T-helper 9 cell (primary cell): ENCODE measurements at places on chromosomes 11 and 22.

DNA sequence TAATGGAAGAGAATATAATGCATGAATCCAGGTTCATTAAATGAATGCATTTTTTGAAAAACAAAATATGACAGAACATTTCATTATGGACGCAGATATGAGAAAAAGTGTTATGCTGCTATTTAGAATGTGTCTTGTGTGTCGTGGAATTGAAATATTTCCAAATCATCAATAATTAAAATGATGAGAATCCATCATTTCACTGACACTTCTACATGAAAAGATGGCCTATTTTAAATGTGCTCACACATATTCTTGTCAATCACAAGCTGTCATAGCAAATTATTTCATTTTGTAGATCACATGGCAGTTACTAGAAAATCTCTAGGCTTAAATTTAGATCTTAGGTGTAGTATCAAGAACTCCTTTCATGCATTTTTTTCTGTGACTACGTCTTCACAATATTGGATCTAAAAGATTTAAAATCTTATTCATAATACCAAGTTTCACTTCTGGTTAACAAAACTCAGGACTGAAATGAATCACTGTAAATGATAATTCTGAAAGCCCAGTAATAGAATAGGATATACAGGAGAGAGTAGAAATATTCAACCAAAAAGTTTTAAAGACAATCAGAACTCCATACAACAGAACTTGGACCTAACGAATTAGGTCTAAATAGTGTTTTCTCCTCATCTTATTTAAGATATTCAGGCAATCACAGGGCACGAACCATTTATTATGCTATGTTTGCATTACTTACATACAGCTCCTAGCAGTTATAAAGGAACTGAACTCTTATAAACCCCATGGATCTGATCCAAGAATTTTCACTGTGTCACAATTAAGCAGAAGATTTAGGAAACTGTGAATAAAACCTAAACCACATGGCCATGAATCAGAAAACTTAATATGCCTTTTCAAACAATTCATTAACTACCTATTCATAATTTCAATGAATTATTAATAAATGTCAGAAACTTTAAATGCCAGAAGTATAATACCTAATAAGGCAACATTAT is 67.7 kb downstream of the DCDC1 start:
- no peak for DNase-seq

GRCh38 chr11:99911116-99911515 is 776.0 kb upstream of the ARHGAP42 start:
- DNase-seq: no peak

DNA sequence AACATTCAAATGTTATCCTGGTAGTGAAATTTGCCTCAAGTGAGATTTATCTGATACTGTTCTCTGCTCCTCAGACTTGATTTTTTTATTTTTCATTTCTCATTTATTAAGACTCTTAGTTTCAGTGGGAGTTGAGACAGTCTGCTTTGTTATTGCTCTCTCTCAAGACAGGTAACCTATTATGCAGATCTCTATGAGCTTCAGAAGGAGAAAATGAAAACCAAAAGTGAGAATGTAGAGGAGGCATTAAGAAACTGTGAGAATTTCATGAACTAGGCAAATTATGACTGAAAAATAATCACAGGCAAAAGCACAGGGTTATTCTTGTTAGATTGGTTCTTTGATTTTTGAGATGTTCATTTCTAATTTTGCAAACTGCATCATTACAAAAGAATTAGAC is 290.0 kb upstream of the CHORDC1 start:
- DNase-seq: no peak

DNA sequence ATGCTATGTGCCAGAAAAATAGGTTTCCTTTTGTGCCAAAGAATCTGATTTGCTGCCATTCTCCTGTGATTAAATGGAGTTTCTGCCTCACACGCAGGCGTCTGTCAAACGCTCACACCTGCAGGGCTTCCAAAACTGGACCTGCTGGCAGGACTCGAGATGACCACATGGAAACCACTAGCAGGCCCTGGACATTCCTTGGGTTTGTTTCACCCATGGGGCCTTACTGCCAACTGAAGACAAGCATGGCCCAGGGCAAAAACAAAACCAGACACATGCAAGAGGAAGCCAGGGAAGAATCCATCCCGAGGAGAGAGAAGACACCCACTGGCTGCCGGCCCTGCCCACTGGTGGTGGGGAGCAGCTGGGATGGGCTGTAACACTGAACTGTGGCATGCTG is 55.9 kb upstream of the MN1 start:
- DNase-seq: no peak

GRCh38 chr11:5605849-5606248 is 9.4 kb downstream of the TRIM6 start:
- DNase-seq: no peak

GRCh38 chr11:87260811-87261210 is 223.1 kb downstream of the TMEM135 start:
- no peak for DNase-seq

- no peak for DNase-seq
Measured at GRCh38 chr11:19907839-19908238, 195.2 kb downstream of the NAV2 start.

DNA sequence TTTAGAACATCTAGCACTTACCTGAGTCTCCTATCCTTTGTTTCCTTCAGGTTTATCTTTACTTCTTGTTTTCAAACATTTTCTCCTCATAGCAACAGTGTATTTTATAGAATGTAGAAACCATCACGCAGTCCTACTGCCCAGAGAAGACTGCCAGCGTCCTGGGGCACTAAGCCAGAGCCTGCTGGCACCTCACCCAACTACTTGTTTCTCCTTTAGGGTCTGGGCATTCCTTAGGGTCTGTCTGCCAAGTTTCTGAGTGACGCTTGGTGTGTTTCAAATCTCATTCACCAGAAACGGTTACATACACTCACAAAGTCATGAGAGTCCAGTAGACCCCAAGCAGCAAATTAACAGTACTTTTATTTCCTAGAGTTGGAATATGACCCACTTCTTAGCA is 49.6 kb upstream of the SLC25A1 start:
- DNase-seq: no peak

DNA sequence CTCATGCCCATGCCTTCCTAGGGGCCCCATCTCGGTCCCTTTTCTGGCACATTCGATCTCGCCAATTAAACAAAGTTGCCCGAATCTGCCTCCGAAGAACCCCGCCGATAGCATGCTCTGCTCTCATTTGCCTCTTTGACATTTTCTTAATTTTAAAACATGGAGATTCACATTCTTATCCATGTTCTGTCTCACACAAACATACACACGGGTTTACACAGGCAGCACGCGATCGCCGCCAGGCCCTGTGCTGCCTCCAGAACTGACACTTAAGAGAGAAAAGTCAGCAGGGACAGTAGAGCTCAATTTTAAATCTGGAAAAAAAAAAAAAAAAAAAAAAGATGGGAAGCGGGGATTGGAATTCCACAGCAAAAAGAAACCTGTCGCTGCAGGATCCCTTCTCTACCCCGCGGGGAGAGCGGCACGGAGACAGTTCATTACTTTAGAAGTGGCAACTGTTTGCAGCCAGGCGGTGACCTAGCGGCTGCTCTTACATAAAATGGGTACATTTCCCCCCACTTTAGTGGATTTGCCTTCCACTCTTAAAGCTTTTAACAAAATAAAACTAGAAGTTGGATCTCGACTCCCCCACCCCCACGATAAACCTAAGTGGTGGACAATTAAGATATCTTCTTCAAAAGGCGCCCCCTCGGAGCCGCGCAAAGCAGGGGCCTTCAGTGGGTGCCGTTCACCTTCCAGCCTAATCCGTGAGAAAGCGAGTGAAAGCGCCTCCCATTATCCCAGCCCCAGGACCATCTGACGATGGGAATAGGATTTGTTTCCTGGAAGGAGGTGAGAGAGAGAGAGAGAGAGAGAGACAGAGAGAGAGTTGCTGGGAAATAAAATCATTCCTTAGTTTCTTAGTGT is 13.7 kb downstream of the PAX6 start:
- no peak for DNase-seq

DNA sequence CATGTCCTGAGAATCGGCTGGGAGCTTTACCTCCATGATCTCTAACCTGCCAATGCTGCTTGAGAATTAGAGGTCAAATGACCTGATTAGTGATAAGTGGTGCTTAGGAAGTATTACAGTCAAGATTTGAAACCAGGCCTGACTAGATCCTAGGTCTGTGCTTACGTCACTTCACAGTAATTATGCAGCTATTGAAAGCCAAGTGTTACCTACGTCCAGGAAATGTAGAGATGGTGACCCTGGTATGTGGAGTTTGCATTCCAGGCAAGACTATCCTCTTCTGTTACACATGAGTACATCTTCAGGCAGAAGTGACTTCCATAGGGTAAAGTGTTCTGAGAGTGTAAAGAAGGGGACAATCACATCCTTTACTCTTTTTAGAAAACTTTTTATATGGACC is 530.4 kb upstream of the TENM4 start:
- DNase-seq: no peak

DNA sequence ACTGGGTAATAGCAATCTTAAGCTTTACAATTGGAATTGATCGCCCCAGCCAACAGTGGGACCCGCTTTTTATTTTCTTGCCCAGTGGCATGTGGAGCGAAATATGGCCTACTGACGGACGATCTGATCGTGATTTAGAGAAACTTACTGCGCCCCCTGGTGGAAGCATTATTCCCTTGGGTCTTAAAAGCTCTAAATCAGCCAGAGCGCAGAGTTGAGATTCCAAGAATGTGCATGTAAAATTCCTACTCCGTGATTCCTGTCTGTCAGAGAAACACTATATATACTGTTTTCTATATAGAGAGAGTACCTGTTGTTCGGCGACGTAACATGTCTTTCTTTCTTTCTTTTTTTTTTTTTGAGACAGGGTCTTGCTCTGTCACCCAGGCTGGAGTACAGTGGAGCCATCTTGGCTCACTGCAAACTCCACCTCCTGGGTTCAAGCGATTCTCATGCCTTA is 3.7 kb upstream of the DPF2 start:
- peak; percentile 83 for DNase-seq

GRCh38 chr22:38228326-38228872 is 26.6 kb downstream of the MAFF start:
- no peak for DNase-seq

GRCh38 chr22:41022470-41023298 is 69.7 kb upstream of the EP300 start:
- peak; percentile 72 for DNase-seq

DNA sequence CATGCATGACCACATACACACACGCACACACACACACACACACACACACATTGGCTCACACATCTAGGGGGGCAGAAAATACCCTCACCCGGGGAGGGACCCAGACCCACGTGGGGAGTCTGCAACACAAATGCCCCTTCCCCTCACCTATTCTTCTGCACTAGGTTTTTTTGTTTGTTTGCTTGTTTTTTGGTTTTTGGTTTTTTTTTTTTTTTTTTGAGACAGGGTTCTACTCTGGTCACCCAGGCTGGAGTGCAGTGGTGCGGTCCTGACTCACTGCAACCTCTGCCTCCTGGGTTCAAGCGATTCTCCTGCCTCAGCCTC is 28.4 kb downstream of the WEE1 start:
- no peak for DNase-seq

DNA sequence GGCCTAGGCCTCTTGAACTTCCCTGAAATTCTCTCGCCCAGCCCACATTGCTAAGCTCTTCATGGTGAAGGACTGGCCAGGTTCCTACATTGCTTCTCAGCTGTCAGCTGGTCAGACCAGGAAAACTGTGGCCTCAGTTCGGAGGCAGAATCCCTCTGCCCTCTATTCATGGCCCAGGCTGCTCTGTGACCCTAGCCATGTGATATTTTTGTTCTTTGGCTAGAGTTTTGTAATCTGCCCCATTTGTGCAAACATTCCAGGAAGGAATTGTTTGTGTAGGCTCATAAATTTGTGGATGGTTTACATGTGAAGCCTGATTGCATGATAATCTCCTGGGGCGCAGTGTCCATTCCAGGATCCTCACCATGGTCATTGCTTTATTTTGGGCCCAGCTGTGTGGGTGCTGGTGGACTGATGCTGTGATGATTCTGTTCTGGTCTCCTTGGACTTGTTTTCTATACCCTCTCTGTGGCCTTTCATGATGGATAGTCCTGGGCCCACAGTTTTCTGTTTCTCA is 149.1 kb upstream of the E2F8 start:
- no peak for DNase-seq

DNA sequence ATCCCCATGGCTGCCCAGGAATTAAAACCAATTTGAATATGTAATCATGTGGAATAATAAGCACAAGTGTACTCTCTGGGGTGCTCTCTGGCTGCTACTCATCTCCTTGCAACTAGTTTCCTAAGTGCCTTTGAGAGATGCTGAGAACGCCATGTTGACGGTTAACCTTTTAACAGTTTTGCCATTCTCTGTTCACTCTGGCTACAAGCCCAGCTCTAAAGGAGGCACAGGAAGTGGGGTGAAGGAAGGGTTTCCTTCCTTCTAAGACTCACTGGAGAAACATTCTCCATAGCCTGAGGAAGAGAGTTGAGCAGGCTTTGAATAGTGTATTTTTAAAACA is 122.0 kb upstream of the ZC3H12C start:
- DNase-seq: no peak

DNA sequence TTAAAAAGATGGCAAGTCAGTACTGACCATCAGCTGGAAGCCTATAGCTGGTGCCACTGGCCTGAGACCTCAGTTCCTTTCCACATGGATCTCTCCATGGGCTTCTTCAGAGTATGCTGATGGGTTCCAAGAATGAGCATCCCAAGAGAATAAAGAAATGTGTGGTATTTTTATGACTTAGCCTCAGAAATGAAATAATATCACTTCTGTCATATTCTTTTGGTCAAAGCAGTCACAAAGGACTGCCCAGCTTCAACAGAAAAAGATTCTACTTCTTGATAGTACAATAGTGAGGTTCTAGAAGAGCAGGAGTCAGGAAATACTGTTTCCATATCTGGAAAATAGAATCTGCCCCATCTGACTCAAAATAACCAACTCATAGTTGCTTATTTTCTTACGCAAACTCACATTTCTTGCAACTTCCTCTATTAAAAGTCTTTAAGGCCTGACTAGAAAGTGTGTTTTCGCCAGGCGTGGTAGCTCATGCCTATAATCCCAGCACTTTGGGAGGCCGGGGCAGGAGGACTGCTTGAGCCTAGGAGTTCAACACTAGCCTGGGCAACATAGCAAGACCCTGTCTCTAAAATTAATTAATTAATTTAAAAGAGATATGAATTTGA is 116.9 kb downstream of the SIK3 start:
- DNase-seq: no peak

DNA sequence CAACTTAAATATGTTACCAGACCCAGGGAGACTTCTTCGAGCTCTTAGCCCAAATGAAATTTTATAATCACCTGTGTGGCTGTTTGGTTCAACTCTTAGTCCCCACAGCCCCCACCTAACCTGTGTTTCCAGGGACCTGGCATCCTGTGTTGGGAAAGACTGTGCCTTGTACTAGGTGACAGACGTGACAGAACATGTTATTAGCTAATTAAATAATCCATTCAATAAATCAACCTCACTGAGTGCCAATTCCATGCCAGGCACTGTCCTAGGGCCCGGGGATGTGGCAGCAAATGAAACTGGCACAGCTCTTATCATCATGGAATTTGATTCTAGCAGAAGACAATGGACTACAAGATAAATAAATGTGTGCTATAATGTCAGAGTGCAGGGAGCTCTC is 431.9 kb downstream of the MIAT start:
- DNase-seq: no peak

GRCh38 chr22:17085277-17086181 is 729 bp downstream of the IL17RA start:
- DNase-seq: peak; percentile 25
